Type B pancreatic cell (in vitro differentiated cells): ENCODE measurements at places on chromosomes 5 and 9.

GRCh38 chr5:9499498-9499876 lies 46.4 kb downstream of the SEMA5A start:
- H3K27ac ChIP-seq = no peak overlapping the region
- H3K36me3 ChIP-seq = peaks cover 24% of the 10 kb centered on the region
- H3K4me1 ChIP-seq = peaks cover 22% of the 10 kb centered on the region
- H3K4me3 ChIP-seq = no peak overlapping the region

DNA sequence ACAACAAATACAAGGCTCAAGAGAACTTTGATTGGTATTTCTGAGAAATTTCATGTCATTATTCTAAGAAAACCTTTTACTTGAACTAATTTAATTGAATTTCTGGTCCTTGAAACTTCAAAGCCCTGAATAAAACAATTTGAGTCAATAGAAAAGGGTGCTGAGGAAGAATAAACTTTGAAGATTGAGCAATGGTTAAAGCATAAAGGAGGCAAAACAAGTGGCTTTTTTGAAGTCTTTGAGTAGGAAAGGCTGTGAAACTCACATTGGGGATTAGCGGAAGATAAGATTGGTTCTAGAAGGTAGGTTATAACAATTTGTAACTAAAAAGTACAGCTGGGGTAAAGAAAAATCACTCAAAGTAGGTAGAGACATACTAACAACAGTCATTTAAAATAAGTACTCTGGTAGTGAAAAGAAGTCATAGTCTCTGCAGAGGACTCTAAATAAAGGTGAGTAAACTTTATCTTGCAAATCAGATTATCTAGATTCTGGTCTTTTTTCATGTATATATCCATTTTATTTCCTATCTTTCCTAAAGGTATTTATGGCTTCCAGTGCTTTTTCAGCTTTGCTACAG lies 6.4 kb upstream of the PLPP1 start:
- H3K4me1 ChIP-seq = no peaks in the 10 kb centered on the region
- no peaks in the 10 kb centered on the region for H3K36me3 ChIP-seq
- no peak overlapping the region for H3K27ac ChIP-seq
- no peaks in the 10 kb centered on the region for H3K27me3 ChIP-seq
- no peak for DNase-seq

DNA sequence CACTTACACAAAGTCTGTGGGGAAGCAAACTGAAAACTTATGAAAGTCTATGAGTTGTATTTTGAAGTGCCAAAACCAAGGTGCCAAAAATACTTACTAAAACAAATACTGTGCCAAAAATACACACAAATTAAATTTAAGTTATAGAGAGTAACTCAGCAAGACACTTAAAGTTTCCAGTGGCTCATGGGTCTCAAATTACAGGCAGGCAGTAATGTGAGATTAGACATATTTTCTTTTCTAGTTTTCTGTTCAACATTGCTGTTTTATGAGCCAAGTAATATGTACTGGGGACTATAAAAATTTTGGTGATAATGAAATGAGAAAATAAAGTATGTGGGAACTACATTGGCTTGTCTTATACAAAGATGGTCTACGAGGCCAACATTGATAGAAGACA lies 172.2 kb upstream of the SNX2 start:
- no peaks in the 10 kb centered on the region for H3K4me1 ChIP-seq
- no peak overlapping the region for H3K4me3 ChIP-seq
- no peak for DNase-seq
- no peak overlapping the region for H3K27ac ChIP-seq

DNA sequence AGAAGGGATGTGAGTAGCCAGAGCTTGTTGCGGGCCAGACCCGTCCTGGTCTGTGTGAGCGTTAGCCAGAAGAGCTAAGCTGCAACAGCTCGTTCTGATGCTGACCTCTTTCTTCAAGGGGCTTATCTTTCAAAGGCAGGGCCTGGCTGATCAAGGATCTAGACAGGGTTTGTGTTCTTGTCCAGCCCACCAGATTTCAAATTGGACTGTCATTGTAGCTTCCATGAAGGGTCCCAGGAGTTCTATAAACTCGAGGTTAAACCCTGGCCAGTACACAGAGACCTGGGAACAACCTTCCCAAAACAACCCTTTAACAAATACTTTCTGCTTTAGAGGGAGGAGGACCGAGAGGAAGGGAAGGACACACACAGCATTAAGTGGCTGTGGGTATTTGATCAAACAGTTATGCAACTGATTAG lies 153.0 kb upstream of the TUT7 start:
- no peak overlapping the region for H3K27ac ChIP-seq
- H3K36me3 ChIP-seq = no peaks in the 10 kb centered on the region
- peaks cover 21% of the 10 kb centered on the region for H3K4me1 ChIP-seq
- peaks cover 8% of the 10 kb centered on the region for H3K27me3 ChIP-seq

- no peak overlapping the region for H3K27ac ChIP-seq
- H3K36me3 ChIP-seq = no peaks in the 10 kb centered on the region
- no peak for DNase-seq
- H3K4me3 ChIP-seq = no peak overlapping the region
- H3K27me3 ChIP-seq = no peaks in the 10 kb centered on the region
- no peaks in the 10 kb centered on the region for H3K4me1 ChIP-seq
These were observed 826.1 kb downstream of the PRELID2 start for GRCh38 chr5:145008876-145009530.

GRCh38 chr5:81506378-81506777 lies 112.4 kb upstream of the ACOT12 start:
- H3K27me3 ChIP-seq = no peaks in the 10 kb centered on the region
- H3K4me3 ChIP-seq = no peak overlapping the region
- peaks cover 27% of the 10 kb centered on the region for H3K36me3 ChIP-seq
- DNase-seq = no peak
- H3K4me1 ChIP-seq = peaks cover 13% of the 10 kb centered on the region

- no peaks in the 10 kb centered on the region for H3K4me1 ChIP-seq
- H3K27ac ChIP-seq = no peak overlapping the region
- no peak for DNase-seq
- no peaks in the 10 kb centered on the region for H3K27me3 ChIP-seq
- no peak overlapping the region for H3K4me3 ChIP-seq
- H3K36me3 ChIP-seq = no peaks in the 10 kb centered on the region
These were observed 38.2 kb downstream of the DNAJC21 start for GRCh38 chr5:34967540-34967939.

- H3K4me3 ChIP-seq = peak overlapping the region; percentile 82
- peaks cover 33% of the 10 kb centered on the region for H3K4me1 ChIP-seq
- peaks cover 88% of the 10 kb centered on the region for H3K27me3 ChIP-seq
- no peak for DNase-seq
These were observed 25.6 kb downstream of the OR2V2 start for GRCh38 chr5:181173027-181173419.

DNA sequence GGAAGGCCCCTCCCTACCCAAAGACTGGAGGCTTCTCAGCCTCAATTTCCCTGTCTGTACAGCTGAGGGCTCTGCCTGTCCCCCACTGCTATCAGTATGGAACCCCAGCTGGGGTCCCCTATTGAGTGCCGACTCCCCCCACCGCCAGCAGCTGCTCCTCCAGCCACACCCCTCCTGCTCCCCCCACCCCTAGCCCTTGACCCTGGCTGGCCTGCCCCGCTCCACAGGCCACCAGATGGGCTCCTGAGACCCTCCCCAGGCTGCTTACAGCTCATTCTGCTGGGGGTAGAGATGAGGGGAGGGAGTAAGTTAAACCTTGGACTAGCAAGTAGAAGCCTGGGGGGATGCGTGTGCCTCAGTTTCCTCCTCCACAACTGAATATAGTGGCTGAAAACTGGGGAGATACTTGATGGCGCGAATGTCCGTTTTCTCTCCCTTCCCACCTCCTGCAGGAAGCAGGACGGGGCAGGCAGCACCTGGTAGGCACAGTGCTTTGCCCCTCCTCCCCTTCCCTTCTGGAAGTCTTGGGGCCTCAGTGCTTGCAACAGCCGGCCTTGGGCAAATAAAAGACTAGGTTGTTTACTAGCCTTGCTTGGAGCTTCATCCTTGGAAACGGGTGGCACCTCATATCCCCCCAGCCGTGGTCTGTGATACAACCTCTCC lies 19.1 kb downstream of the URM1 start:
- DNase-seq = no peak
- peaks cover 47% of the 10 kb centered on the region for H3K27me3 ChIP-seq
- H3K27ac ChIP-seq = no peak overlapping the region
- no peak overlapping the region for H3K4me3 ChIP-seq
- H3K4me1 ChIP-seq = peaks cover 5% of the 10 kb centered on the region
- H3K36me3 ChIP-seq = peaks cover 17% of the 10 kb centered on the region

DNA sequence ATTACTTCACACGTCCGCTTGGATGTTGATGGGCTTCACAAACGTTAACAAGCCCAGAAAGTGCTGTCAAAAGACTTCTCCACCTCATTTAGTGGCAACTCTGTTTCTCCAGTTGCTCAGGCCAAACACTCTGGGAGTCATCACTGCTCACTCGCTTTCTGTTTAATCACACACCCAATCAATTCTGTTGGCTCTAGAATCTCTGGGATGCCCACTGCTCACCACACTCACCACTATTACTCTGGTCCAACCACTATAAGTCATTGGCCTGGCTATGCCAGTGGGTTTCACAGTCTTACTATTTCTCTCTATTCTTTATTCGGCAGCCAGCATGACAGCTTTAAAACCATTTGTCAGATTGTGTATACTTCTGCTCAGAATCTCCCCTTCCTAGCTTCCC lies 163.5 kb downstream of the KDM4C start:
- no peak for DNase-seq
- no peak overlapping the region for H3K4me3 ChIP-seq
- no peaks in the 10 kb centered on the region for H3K4me1 ChIP-seq
- no peak overlapping the region for H3K27ac ChIP-seq
- no peaks in the 10 kb centered on the region for H3K27me3 ChIP-seq

DNA sequence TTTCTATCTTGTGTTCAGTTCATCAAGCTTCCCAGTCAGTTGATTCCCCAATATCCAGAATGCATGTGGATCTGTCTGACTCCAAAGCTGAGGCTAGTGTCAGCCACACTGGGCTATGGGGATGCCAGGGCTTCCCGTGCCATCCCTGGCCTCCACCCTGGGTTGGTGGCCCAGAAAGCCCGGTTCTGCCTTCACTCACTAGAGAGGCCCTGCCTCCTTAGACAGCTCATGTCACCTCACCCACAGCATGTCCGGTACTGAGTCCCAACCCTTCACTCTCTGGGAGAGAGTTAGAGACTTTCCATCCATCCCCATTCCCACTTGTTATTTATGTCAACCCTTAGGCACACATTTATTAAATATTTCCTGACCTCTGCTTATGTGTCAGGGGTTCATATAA lies 119.5 kb upstream of the GPR151 start:
- H3K27me3 ChIP-seq = peaks cover 4% of the 10 kb centered on the region
- peaks cover 16% of the 10 kb centered on the region for H3K4me1 ChIP-seq
- H3K36me3 ChIP-seq = peaks cover 4% of the 10 kb centered on the region
- no peak for DNase-seq

GRCh38 chr9:87324613-87325194 lies 173.0 kb upstream of the DAPK1 start:
- no peak overlapping the region for H3K27ac ChIP-seq
- H3K36me3 ChIP-seq = no peaks in the 10 kb centered on the region
- DNase-seq = no peak
- no peak overlapping the region for H3K4me3 ChIP-seq

DNA sequence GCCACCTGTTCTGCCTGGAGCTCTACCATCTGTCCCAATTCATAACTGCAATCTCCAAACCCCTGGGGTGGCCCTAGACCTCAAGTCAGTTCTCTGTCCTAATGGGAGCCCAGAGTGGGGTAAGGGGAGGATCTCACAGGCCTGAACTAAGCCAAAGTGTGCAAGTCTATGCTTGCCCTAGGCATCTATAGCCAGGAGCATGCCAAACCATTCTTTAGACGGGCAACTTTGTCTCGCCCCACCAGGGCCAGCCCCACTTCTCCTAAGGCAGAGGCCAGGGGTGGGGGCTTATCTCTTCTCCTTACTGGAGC lies 3.3 kb downstream of the ACSL6 start:
- peaks cover 7% of the 10 kb centered on the region for H3K4me1 ChIP-seq
- DNase-seq = no peak
- peaks cover 55% of the 10 kb centered on the region for H3K27me3 ChIP-seq

DNA sequence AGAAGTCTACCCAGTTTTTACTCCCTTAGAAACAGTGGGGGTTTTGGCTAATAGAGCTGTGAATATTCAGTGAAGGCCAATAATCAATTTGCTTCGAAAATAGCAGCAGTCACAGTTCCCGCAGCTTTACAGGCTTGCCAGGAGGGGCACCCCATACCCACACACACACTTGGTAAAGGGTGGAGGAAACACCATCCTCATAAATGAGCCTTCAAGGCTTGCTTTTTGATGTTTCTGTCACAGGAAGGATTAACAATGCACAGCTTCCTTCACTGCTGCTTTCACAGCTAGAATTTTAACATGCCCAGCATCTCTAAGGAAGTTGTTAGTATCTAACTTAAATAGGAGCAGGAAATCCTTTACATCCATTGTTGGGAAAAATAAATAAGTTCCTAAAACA lies 1247.5 kb upstream of the C9orf72 start:
- H3K27ac ChIP-seq = no peak overlapping the region
- H3K27me3 ChIP-seq = peaks cover 4% of the 10 kb centered on the region
- peaks cover 18% of the 10 kb centered on the region for H3K4me1 ChIP-seq

GRCh38 chr5:5183189-5183699 lies 43.1 kb downstream of the ADAMTS16 start:
- peaks cover 10% of the 10 kb centered on the region for H3K27me3 ChIP-seq
- H3K27ac ChIP-seq = peak overlapping the region; percentile 33
- H3K36me3 ChIP-seq = no peaks in the 10 kb centered on the region
- DNase-seq = no peak

DNA sequence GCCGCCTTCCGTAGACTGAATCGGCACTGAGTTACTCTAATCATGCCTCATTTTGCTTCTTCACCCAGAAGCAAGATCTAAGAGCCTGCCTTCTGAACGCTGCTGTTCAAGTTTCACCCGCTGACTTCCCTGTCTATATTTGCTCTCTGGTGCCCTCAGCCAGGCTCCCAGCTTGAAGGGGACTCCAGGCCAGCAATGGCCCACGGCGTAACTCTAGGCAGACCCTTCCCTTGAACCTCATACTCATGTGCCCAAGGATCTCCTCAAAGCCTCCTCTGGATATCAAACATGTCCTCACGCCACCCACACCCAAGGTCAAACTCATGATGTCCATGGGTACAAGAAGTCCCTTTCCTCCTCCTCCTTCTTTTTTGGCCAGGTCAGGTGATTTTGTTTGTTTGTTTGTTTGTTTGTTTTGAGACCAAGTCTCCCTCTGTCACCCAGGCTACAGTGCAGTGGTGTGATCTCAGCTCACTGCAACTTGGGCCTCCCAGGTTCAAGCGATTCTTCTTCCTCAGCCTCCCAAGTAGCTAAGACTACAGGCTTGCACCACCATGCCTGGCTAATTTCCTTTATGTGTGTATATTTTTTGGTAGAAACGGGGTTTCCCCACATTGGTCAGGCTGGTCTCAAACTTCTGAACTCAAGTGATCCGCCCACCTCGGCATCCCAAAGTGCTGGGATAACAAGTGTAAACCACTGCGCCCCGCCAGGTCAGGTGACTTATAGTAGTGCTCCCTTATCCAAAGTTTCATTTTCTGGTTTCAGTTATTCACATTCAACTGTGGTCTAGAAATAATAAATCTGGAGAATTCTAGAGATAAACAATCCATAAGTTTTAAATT lies 239.0 kb downstream of the SYK start:
- H3K4me3 ChIP-seq = no peak overlapping the region
- peaks cover 3% of the 10 kb centered on the region for H3K27me3 ChIP-seq
- no peak for DNase-seq
- H3K27ac ChIP-seq = no peak overlapping the region
- peaks cover 4% of the 10 kb centered on the region for H3K36me3 ChIP-seq

GRCh38 chr9:3478549-3478953 lies 47.2 kb downstream of the RFX3 start:
- H3K27ac ChIP-seq = no peak overlapping the region
- H3K36me3 ChIP-seq = peaks cover 33% of the 10 kb centered on the region

GRCh38 chr5:34709861-34710673 lies 53.9 kb downstream of the RAI14 start:
- peaks cover 18% of the 10 kb centered on the region for H3K36me3 ChIP-seq
- peak overlapping the region; percentile 80 for H3K27ac ChIP-seq
- no peak for DNase-seq
- peaks cover 44% of the 10 kb centered on the region for H3K4me1 ChIP-seq
